ENCODE measurements at places on chromosomes 5 and 9.

DNA sequence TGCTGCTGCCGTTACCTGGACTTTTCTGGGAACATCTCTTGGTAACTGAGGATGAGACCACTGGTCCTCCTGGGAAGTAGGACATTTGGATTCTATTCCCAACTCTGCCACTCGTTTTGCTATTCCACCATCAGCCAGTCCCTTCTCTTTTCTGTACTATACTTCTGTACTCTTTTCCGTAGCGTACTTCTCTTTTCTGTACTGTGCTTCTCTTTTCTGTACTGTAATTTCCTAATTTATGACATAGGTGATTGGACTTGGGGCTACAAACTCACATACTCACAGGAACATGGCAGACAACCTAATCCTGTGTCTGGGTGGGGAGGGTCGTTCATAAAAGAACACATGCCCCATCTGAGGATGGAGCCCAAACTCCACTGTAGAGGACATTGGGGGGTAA is 335.3 kb upstream of the PANK3 start:
- no peak for DNase-seq

DNA sequence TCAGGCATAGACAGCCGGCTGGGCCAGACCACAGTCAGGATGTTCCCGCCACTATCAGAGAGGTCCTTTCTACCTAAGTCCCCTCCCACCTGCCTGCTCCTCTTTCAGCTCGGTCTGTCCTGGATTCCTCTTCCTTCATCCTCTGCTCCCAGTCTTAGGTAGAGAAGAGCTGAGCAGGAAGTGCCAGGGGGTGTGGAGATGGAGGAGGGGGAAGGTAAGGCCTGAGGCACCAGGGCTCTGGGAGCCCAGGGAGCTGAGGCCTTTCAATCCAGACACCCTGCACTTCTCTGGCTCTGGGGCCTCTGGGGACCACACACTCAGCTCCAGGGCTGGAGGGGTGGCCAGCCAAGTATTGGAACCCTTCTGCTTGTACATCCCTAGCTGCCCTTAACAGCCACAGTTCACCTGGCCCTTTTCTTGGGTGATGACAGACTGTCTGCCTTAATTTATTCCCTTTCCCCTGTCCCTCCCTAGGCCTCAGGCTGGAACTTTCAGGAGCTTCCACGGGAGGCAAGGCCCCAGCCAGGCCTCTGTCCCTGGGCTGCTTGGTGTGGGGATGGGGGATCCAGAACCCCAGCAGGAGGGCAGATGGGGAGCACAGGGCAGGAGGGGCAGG is 15.6 kb downstream of the IRF1 start:
- DNase-seq = no peak

DNA sequence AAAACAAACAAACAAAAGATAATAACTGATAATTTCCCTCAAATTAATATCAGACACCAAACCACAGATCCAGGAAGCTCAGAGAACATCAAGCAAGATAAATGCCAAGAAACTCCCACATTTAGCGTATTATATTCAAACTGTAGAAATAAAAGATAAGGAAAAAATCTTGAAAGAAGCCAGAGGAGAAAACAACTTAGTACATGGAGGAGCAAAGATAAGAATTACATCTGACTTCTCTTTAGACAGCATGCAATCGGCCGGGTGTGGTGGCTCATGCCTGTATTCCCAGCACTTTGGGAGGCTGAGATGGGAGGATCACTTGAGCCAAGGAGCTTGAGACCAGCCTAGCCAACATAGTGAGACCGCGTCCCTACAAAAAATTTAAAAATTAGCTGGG is 17.2 kb upstream of the MLANA start:
- DNase-seq = no peak

DNA sequence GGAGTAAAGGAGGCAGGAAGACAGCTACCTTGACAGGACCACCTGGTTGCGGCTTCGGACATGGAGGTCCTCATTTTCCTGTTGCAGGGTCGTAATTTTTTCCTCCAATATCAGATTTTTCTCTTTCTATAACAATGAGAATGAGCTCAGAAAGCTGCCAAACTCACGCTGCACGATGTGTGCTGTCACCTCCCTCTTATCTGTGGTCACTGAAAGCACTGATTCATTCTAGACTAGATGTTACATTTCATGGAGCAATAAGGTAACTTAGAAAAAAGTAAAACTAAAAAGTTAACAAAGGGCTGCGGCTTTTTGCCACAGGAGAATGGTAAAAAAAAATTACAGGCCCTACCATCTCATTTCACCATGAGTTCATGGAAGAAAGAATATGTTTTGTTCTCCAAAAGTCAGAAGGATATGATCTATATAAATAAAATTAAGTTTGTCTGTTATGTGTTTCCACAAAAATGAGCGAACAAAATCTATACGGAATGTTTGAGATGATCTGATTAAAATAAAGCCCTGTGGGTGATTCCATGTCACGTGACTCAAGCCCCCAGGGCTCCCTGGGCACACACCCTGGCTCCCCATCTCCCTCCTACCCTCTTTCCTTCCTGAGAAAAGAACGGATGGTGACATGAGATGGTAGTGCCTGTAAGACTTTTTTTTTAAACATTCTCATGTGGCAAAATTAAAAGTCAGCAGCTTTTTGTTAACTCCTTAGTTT is 26.9 kb upstream of the ANXA6 start:
- DNase-seq = no peak

GRCh38 chr5:51389577-51390463 is 6.6 kb downstream of the ISL1 start:
- no peak for DNase-seq

Measured in GM12891 (cell line).